ENCODE measurements at places on chromosomes 2 and 18. TPM values are rescaled to one million over a fixed set of nuclear protein-coding genes. Genes with fewer than 3 reads are reported as not detected.

DNA sequence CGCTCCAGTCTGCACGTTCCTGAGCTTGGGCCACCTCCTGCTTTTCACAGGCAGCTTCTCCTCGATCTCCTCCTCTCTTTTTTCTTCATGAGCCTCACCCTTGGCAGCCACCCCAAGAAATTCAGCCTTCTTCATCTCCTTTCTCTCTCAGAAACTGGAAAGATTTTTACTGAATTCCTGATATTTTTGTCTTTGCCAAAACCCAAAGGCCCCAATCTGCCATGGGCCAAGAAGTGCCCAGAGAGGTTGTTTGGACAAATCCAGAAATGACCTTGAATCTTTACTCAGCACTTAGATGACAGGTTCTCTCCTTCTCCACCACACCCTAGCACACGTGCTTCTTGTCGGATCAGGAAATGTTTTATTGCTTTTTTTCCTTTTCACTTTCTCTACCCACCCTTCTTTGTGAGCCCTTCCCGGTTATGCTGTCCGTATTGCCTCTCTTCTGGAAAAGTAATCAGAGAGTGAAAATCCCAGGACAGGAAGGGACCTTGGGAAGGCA is 134.5 kb upstream of the TNP1 start:
- DNase-seq: no peak

DNA sequence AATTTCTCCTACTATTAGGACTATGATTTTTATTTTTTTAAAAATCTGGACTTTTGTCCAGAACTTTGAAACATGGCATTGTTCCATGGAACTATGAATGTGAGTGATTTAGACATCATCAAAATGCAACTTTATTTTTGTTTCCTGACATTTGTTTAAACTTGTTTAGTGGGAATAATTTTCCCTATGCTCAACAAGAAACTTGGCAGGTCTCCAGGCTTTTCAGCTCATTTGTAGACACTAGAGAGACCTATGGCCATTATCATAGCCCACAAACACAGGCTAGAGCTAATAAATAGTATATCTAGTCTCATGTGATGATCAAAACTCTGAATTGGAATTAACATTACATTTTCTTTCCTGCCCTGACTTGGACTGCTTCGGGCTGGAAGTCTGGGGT is 145.1 kb upstream of the CELF4 start:
- DNase-seq: no peak

Gene CYRIA
- not detected for total RNA-seq

Gene C2orf66
- total RNA-seq: not detected

GRCh38 chr2:236393101-236393500 is 128.9 kb upstream of the ASB18 start:
- no peak for DNase-seq

Gene CMPK2
- total RNA-seq: 7.4 TPM

DNA sequence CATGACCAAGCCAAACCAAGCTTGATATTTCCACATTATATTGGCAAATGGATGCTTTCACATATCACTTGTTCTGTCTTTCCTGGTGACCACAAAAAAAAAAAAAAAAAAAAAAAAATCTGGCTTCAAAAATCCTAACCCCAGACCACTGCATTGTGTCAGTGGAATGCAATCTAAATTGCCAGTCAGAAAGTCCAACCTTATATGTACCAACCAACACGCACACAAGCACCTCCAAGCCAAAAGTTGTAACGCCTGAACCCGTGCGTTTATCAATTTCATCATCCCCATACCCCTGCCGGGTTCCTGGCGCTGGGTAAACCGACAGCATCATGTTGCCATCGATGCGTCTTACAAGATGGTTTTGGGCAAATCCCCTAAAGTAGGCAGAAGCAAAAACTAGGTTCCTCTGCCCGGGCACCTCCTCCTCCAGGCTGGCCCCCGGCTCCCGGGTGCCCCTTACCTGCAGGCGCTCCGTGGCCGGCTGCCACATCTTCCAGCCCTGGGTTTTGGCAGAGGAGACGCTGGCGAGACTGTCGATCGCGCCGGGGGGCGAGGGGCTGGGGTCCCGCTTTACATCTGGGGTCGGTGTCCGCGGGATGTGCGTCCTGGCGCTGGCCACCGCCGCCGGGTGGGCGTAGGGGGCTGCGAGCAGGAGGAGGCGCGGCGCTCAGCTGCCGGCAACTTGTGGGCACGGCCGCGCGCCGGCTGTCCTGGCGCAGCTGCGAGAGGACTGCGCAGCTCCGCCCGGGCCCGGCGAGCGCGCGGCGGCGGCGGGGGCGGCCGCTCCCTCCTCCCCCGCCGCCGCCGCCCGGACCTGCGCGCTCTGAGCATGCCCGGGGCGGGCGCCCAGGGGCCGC is at the start of gene PID1:
PID1 (minus strand) TSS at position 737 of the 860 bp plus-strand sequence; CDS start at position 493, 244 bp downstream.
- no peak for DNase-seq

- no peak for DNase-seq
Observed at GRCh38 chr2:171957061-171957460, 34.8 kb downstream of the HAT1 start.

- no peak for DNase-seq
Observed at GRCh38 chr2:198214114-198214596, 409.8 kb downstream of the PLCL1 start.

- DNase-seq: no peak
Observed at GRCh38 chr2:199219551-199219950, 238.2 kb downstream of the SATB2 start.

- no peak for DNase-seq
Observed at GRCh38 chr2:224934526-224935188, 107.6 kb downstream of the DOCK10 start.

DNA sequence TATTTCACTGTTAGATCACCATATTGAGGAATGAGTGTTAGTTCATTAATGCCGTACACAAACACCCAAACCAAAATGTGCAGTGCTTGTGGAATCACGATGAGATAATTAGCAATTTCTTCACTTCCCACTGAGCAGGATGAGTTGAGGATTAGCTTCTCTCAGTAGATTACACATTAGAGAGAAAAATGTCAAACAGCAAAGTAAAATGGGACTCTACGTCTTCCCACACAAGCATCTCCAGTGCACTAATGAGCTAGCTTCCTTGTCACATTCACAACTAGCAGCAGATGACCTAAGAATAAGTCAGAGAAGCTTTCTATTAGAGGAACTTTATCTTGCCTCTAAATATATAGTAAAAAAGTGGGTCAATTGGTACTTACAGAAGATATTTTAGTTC is 926.9 kb downstream of the TSN start:
- DNase-seq: no peak

DNA sequence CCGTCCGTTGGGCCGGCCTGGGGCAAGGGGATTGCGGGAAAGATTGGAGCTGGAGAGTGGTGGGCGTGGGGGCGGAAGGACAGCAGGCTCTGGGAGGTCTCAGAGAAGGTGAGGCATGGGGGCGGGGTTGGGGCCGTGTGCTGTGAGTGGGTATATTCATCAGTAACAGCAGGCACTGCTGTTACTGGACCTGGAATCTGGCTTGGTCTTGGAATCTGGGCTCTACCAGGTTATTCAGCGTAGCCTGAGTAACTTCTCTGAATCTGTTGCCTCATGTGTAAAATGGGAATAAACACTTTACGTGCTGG is 435 bp downstream of the RNF181 start:
- peak; percentile 18 for DNase-seq

- DNase-seq: no peak
Observed at GRCh38 chr2:169464882-169465281, 14.4 kb upstream of the BBS5 start.

Gene KIF1A
- total RNA-seq: not detected
